ENCODE measurements at places on chromosomes 16 and 17. TPM values are rescaled to one million over a fixed set of nuclear protein-coding genes. Genes with fewer than 3 reads are reported as not detected.

GRCh38 chr16:50408001-50408561, 39.3 kb upstream of the BRD7 start:
- no peaks in the 10 kb centered on the region for H3K36me3 ChIP-seq
- no peaks in the 10 kb centered on the region for H3K4me1 ChIP-seq
- DNase-seq = no peak
- H3K27ac ChIP-seq = no peak overlapping the region
- H3K4me3 ChIP-seq = no peak overlapping the region

- DNase-seq = no peak
- no peaks in the 10 kb centered on the region for H3K27me3 ChIP-seq
- 0 out of 2 replicates have a peak, but pooled peaks cover 6% of the 10 kb centered on the region for H3K4me1 ChIP-seq
- H3K27ac ChIP-seq = no peak overlapping the region
Measured at GRCh38 chr17:17309356-17309755, 6.2 kb downstream of the NT5M start.

- H3K27me3 ChIP-seq = no peaks in the 10 kb centered on the region
- H3K4me1 ChIP-seq = no peaks in the 10 kb centered on the region
- H3K4me3 ChIP-seq = no peak overlapping the region
- no peak overlapping the region for H3K27ac ChIP-seq
- H3K36me3 ChIP-seq = no peaks in the 10 kb centered on the region
- DNase-seq = no peak
Measured at GRCh38 chr16:65739518-65739917, 617.7 kb upstream of the CDH11 start.

DNA sequence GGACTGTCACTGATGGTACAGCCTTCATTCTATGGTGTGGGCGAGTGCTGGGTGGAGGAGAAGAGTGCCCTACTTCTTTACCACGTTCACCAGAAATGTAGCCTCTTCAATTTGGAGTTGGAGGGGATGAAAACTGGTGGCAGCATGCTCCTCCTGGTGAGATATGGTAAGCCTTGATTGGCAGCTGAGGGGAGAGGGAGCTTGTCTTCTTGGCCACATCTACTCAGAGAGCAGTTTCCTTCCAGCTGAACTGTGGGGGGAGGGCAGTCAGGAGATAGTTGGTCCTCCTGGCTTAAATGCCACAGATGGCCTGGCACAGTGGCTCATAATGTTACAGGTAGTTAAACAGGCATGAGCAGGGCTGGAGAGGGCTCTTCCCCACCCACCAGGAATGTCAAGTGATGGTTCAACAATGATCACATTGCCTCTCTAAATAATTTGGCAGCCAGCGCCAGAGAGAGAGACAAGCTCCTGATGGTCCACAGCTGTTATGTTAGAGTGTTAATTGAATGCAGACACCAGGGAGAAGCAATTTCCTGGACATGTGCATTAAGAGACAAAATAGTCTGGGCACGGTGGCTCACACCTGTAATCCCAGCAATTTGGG, 9.0 kb upstream of the MAPK3 start:
- no peak overlapping the region for H3K27ac ChIP-seq
- DNase-seq = no peak
- no peaks in the 10 kb centered on the region for H3K4me1 ChIP-seq
- no peak overlapping the region for H3K4me3 ChIP-seq
- no peaks in the 10 kb centered on the region for H3K27me3 ChIP-seq
- no peaks in the 10 kb centered on the region for H3K36me3 ChIP-seq

DNA sequence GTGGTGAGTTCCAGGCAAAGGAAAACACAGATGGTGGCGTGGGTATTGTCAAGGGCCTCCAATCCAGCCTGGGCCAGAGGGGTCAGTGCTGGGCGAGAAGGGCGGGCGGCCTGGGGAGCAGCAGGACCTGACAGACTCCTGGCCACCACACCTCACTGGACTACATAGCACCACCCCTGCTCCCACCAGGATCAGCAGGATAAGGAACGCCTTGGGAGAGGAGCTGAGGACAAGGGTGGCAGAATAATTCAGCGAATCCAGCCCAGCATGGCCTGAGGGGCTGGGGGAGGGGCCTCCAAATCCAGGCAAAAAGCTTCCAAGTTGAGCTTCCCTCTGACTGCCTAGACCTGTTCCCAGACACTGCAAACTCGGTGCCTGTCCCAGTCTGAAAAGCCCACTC, 6.5 kb downstream of the DLX4 start:
- H3K36me3 ChIP-seq = no peaks in the 10 kb centered on the region
- no peaks in the 10 kb centered on the region for H3K27me3 ChIP-seq
- peaks cover 33% of the 10 kb centered on the region for H3K4me1 ChIP-seq
- no peak overlapping the region for H3K4me3 ChIP-seq
- H3K27ac ChIP-seq = no peak overlapping the region

GRCh38 chr17:73231395-73231794, 30.3 kb downstream of the CPSF4L start:
- DNase-seq = no peak
- no peaks in the 10 kb centered on the region for H3K27me3 ChIP-seq
- H3K27ac ChIP-seq = peak overlapping the region; percentile 98
- peak overlapping the region; percentile 84 for H3K4me3 ChIP-seq

- no peaks in the 10 kb centered on the region for H3K36me3 ChIP-seq
- peak overlapping the region; percentile 92 for H3K27ac ChIP-seq
- no peaks in the 10 kb centered on the region for H3K27me3 ChIP-seq
- H3K4me3 ChIP-seq = no peak overlapping the region
Measured at GRCh38 chr17:44536090-44536953, 21.0 kb upstream of the FZD2 start.

DNA sequence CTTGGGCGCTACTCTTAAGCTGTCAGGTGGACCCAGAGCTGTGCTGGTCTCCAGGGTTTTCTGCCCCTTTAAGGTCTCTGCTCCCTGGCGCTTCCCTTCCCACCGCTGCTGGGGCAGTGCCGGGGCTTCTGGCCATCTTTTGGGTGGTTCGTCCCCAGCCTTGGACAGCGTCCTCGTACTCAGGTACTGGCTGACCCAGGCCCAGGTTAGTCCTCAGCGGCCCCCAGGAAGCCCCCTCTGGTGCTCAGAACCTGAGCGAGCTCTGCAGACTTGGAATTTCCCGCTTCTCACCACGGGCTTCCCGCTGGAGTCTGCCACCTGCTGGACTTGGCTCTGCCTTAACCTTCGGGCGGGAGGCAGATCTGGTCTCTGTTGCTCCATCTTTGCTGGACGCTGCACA, 94.1 kb upstream of the ZNF750 start:
- H3K4me1 ChIP-seq = no peaks in the 10 kb centered on the region
- H3K36me3 ChIP-seq = no peaks in the 10 kb centered on the region
- H3K27ac ChIP-seq = no peak overlapping the region
- DNase-seq = peak; percentile 35
- H3K27me3 ChIP-seq = no peaks in the 10 kb centered on the region

DNA sequence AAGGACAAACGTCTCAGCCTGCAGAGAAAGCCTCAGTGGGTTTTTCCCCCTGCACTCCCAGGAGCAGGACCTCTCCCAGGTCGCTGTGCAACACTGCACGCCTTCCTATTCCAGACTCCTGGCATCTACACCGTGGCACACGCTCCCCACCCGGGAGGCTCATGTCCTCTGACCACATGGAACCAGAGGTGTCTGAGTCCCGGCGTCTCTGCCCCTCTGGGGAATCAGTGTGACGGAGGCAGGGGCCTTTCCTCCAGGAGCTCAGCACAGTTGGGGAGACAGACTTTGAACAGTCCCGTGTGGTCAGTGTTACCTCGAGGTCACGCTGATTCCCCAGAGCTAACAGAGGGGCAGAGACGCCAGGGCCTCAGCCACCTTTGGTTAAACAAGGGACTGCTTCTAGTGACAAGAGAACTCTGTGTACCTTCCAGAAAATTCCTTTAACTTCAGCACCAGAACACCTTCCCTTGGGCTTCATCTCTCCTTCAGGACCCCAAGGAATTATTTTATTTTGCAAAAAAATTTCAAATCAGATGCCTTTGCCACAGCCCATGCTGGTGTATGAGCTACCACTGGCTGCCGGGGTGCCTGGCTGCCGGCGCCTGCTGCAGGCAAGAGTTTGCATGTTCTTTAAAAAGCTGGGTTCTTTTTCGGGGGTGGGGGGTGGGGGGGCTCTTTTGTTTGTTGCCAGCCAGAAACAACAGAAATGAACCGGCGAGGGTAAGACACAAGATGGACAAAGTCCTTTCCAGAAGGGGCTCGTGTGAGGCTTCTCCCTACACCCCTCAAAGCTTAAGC, 6.6 kb downstream of the CANT1 start:
- peaks cover 5% of the 10 kb centered on the region for H3K4me1 ChIP-seq
- H3K27me3 ChIP-seq = no peaks in the 10 kb centered on the region
- no peak overlapping the region for H3K27ac ChIP-seq
- H3K4me3 ChIP-seq = no peak overlapping the region
- DNase-seq = peak; percentile 31

Gene YWHAE
- total RNA-seq = 915 TPM

Gene KCNG4
- not detected for total RNA-seq

Gene GPR142
- not detected for total RNA-seq

Gene CAVIN1
- 173 TPM for total RNA-seq

Data from Caco-2 (cell line).